ENCODE measurements at places on chromosomes 12 and 14.

- DNase-seq, result no peak
Observed at GRCh38 chr14:55873169-55873568, 245.0 kb upstream of the PELI2 start.

GRCh38 chr12:19757317-19757877, 318.1 kb downstream of the AEBP2 start:
- no peak for DNase-seq

DNA sequence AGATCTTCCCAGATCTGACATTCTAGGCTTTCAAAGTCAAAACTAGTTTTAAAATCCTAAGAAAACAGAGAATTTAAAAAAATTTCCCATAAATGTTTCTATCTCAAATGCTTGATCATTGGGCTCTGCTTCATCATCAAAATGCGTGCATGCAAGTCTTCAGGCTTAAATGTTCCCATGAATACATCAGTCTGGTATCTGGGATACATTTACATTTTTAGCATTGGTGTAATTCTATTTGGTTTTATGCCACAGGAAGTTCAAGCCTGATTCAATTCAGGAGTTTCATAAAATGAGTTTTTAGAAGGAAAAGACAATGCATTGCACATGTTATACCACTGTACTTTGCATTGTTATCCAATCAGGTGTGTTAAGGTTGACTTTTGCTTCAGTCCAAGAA, 336.4 kb downstream of the PCNX1 start:
- no peak for DNase-seq

DNA sequence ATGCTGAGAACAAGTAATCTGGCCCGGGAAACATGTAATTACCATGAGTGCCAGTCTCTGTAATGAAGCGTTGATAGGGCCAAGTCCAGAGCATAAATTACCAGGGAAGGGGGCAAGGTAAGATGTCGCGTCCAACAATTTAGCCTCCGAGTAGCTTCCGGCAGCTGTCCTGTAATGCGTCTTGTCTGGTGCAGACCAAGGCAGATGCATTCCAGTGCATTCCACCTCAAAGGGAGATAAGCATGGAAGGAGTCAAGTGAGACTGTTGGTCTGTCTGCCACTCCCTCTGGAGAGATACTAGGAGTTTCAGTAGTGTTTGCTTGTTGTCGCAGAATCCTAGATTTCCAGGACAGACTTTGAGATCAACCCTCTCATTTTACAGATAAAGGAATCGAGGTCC, 218.3 kb downstream of the AACS start:
- no peak for DNase-seq

- no peak for DNase-seq
Observed at GRCh38 chr12:80222261-80222660, 122.9 kb downstream of the OTOGL start.

GRCh38 chr14:43568022-43568421, 939.1 kb downstream of the FSCB start:
- no peak for DNase-seq

- no peak for DNase-seq
Observed at GRCh38 chr12:123266679-123267277, 4.9 kb downstream of the CDK2AP1 start.

DNA sequence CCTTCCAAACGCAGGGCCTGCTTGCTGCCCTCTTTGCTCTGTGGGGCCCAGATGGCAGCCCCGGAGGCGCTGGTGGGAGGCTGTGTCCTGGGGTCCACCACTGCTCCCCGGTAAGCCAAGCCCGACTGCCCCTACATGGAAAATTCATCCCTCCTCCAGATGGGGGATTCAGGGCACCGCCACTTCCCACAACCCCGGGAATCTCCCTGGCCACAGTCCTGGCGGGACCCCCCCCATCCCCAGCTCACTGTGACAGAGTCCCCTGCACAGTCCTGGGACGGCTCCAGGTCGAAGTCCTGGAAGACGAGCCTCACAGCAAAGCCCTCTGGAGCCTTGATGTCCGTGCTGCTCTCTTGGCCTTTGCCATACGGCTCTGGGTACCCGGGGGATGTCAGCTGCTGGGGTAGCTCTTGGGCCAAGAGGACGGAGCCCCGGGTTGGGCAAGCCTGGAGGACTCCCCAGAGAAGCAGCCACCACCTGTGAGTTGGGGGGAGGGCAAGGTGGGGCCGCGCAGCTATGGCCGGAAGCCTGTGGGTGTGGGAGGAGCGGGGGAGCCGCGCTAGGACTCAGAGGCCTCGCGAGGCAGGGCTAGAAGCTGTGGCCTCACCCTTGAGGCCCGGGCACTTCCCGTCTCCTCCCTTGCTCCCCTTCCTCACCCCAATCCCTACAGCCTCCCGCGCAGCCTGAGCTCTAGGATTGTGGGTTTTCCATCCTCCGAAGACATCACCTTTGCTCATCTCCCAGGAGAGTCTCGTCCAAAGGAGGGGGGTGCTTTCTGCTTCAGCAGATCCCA, 815 bp downstream of the C1RL start:
- DNase-seq, result peak; percentile 69

DNA sequence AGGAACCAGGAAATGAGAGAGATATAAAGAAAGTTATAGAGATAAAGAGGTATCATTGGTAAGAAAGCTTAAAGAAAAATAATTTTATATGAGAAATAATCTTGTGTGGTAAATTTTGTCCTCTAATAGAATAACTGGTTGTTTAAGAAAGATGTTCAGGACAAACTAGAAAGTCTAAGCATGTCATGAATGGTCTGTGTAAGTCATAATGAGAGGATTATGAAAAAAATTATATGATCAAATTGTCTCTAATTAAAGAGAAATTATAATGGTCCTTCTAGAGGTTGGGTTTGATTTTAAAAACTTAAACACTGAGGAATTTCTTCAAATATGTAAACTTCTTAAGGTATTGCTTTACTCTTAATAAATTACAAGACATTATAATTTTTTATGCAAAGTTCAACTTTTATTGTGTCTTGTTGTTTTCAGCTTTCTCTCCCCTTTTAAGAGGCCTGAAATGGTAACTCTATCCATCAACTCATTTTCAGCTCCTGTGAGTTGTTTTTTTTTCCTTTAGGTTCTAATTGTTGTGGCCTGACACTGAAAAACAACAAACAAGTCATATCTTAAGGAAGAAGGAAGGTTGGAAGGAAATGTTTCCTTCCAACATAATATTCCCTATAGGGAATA, 88.2 kb upstream of the CNOT2 start:
- no peak for DNase-seq

DNA sequence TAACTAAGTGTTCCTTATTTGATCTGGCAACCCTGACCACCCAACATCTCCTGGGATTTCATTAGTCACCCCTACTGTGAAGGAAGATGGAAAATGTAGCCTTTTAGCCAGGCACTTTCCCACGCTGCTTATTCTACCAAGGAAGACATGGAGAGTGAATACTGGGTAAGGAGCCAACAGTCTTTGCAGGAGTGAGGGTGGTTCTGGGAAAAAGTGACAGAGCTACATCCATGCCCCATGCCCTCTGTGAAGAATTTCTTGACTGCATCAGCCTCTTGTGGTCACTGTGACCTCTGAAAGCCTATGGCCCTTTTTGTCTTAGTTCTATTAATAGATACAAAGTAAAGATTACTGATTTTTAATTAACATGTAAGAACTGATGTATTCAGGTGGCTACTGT, 196.0 kb upstream of the EEA1 start:
- no peak for DNase-seq

DNA sequence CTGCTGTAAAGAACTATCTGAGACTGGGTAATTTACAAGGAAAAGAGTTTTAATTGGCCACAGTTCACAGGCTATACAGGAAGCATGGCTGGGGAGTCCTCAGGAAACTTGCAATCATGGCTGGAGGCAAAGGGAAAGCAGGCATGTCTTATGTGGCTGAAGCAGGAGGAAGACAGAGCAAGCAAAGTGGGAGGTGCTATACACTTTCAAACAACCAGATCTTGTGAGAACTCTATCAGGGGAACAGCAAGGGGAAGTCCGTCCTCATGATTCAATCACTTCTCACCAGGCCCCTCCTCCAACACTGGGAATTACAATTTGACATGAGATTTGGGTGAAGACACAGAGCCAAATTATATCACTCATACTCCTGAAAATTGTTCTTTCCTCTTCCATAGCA, 109.5 kb upstream of the PKP2 start:
- DNase-seq, result no peak

GRCh38 chr12:107148107-107148506, 54.8 kb upstream of the CRY1 start:
- DNase-seq, result no peak

DNA sequence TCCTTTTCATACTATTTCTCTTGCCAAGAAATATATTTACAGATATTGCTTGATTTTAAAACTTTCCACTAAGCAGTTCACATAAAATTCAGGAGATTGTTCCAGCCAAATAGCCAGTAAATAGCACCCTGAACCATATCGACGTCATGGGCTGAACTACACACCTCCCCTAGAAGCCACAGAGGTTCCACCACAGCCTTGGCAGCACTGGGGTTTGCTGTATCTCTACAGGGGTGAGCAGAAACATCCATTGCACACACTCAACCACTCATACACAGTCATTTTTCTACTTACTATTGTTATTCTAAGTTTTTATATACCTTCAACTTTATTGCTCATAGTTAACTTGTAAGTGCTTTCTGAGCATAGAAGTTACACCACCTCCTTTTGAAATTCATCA, 8.1 kb upstream of the EIF2S3B start:
- no peak for DNase-seq

DNA sequence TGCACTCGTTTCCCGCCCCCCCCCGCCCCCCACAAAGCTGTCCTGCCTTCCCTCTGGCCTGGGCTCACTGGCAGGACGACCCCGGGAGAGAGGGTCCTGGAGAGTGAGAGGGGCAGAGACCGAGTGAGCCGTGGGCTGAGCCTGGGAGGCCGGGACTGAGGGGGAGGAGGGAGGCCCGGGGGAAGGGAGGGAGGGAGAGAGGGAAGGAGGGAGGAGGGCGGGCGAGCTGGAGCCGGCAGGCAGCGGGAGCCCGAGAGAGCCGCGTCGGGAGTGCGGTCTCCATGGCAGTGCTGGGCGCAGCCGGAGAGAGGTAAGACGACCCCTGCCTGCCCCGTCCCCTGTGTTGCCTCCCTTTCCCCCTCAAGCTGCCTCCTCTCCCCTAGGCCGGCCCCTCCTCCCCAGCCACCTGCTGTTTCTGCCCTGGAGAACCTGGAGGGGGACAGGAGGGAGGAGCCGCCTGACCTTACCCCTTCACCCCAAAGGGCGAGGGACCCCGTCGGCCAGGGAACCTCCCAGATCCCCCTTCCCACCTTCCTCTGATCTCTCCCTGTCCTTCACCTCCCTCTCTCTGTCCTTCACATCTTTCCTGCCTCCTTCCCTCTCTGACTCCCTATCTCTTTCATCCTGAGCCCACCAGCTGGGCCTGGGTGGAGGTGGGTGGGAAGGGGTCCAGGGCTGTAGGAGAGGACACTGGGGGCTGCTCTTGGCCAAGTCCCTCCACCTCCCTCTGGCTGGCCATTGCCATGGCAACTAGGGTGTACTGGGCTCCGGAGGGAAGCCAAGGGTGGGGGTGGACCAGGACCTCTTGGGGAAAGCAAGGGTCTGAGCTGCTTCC, at the start of gene GPR162:
Gene GPR162 (plus strand): TSS at position 231 of the 835 bp plus-strand sequence. CDS start 2,078 bp downstream, outside the sequence.
- DNase-seq, result no peak

DNA sequence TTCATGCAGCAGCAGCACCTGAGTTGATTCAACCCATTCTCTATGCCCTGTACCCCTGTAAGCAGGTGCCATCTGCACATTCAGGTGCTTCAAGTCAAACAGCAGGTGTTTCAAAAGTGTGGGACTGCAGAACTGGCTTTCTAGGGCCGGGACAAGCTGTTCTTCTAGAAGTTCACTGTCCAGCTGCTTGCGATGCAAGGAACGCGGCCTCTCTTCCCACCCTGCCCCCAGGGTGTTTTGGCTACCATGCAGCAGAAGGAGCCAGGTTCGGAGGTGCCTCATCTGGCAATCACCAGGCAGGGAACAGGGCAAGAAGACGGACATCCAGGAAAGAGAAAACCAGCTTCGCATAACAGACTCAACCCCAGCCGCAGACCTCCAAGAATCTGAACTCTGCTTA, 35.2 kb downstream of the TMEM132D start:
- no peak for DNase-seq

DNA sequence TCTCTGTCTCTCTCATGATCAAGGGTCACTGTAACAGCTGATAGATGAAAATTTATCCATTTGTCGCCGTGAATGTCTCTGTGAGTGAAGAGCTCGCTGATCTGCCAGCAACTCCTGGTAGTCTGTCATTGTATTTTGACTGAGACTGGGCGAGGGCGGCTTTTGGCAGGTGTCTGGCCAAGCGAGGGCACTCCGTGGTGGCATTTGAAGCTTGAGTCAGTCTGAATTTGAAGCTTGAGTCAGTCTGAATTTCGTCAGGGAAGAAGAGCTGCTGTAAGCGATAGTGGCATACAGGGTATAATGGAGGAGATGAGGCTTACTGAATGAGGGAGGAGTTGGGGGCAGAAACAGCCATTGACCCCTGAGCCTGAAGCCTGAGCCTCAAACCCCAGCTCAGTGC, 56.8 kb upstream of the FAM181A start:
- DNase-seq, result no peak

GRCh38 chr12:23209793-23210192, 584.8 kb downstream of the ETNK1 start:
- DNase-seq, result no peak

GRCh38 chr12:131348231-131348630, 362.7 kb upstream of the SFSWAP start:
- DNase-seq, result no peak

DNA sequence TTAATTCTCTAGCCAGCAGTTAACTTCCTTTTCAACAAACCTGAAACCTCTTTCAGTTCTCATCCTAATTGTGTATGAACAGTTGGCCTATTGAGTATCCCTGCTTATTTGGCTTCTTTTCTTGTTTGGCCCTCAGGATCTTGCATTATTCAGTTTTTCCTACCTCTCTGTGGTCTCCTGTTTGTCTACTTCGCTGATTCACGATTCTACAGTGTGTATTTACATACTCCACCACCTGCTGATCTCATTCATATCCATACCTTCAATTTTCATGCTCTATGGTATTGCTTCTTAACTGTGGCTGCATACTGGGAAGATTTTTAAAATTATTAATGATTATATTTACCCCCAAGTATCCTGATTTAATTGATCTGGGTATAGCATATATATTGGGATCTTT, 56.4 kb downstream of the RASSF9 start:
- DNase-seq, result no peak

DNA sequence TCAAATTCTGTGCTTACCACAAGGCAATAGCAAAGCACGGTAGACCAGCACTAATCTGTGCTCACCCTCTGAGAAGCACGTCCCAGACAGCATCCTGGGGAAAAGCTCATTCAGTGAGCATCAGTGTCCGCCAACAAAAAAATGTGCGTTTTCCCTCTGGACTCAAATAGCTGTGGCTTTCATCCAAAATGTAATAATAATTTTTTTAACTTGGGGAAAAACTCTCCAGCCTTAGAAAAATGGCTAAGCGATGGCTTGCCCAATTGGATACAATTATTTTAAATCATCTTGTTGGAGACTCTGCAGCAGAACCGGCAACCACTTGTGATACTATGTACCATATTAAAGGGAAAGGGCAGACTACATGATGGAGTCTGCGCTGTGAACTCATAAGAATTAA, 1.1 kb upstream of the KRT77 start:
- DNase-seq, result no peak

GRCh38 chr12:119475650-119476049, 117.9 kb upstream of the TMEM233 start:
- DNase-seq, result no peak

All from HepG2 (cell line).